ENCODE measurements at places on chromosomes 7 and 10.
A peak's percentile ranks its signal among the peaks of the same experiment; 100 is the strongest.

DNA sequence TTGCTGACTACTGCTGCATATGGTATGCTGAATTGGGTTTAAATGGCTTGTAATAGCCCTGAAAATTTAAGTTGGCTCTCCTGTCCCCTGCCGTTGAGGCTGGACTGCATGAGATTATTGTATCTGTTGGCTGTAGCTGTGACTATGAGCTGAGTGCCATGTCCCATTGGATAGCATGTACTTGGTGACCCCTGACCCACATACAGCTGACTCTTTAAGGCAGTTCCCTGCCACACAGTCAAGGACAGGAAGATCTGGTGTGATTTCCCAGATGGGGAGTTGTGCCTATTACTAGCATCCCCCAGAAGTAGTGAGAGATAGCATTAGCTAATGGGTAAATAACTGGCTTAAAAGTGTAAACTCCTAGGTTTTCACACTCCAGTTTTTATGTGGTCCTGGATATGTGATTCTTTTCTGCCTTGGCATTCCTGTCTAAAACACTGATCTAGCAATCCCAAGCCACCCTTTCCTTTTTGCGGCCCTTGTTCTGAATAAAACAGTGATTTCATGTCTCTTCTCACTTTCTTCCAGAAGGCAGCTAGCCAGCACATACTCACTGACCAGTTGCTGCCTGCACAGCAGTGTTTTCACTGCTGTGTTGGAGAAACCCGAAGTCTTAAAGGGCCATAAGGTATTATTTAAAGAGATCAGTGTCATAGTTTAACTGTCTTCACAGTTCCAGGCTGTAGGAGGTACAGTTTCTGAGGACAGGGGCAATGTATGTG, 35.9 kb downstream of the LRRC4 start:
- DNase-seq: no peak

GRCh38 chr10:102804382-102805055, 32.7 kb downstream of the CYP17A1 start:
- no peak for DNase-seq

- no peak for DNase-seq
These were observed 242.8 kb upstream of the SP4 start for GRCh38 chr7:21184942-21185652.

DNA sequence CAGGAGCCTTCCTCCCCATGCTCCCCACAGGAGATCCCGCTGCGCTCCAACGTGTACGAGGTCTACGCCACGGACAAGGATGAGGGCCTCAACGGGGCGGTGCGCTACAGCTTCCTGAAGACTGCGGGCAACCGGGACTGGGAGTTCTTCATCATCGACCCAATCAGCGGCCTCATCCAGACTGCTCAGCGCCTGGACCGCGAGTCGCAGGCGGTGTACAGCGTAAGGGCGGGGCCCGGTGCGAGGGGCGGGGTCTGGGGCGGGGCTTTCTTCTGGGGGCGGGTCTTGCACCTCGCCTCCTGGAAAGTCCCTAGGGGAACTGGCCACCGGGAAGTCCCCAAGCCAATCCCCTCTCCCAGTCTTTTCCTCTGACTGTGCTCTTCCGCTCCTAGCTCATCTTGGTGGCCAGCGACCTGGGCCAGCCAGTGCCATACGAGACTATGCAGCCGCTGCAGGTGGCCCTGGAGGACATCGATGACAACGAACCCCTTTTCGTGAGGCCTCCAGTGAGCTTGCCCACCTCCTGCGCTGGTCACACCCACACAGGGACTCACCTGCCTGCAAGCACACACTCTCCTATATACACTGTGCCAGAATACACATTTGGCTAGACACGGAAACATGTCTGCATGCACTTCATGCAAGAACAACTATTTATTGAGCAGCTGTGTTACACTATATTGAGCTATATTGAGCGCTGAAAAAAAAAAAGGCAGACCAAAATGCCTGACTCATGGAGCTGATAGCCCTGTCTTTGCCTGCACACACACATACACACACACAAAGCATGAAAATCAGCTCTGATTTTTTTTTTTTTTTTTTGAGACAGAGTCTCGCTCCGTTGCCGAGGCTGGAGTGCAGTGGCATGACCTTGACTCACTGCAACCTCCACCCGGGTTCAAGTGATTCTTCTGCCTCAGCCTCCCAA, 32.7 kb upstream of the VSIR start:
- DNase-seq: no peak

DNA sequence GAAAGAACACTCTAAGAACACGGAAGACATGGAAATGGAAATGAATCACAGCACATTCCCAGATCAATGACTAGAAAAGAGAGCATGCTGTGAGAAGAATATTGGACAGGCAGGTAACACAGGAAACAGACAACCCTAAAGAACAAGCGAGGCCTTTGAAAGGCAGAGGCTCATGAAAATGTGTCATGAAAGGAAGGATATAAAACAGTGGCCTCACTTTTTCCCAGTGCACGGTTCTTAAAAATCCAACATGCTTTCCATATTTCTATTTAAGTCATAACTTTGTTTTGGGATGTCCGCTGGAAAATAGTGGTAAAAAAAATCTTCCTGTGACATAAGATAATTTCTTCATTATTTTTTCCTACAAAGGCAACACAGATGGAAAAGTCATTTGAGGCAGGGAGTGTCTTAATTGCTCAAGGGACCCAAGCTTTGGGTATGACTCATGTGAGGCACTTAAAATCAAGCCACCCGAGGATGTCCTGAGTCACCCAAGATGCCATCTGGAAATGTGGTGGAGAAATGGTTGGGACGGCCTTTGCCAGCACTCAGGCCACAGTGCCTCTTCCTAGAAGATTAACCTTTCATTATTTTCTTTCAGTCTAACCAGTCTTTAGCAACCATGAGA, 17.0 kb downstream of the ITIH5 start:
- DNase-seq: no peak

- DNase-seq: no peak
These were observed 716.2 kb upstream of the PHF14 start for GRCh38 chr7:10257438-10257837.

- DNase-seq: no peak
These were observed 4.6 kb downstream of the MAFK start for GRCh38 chr7:1535100-1535458.

DNA sequence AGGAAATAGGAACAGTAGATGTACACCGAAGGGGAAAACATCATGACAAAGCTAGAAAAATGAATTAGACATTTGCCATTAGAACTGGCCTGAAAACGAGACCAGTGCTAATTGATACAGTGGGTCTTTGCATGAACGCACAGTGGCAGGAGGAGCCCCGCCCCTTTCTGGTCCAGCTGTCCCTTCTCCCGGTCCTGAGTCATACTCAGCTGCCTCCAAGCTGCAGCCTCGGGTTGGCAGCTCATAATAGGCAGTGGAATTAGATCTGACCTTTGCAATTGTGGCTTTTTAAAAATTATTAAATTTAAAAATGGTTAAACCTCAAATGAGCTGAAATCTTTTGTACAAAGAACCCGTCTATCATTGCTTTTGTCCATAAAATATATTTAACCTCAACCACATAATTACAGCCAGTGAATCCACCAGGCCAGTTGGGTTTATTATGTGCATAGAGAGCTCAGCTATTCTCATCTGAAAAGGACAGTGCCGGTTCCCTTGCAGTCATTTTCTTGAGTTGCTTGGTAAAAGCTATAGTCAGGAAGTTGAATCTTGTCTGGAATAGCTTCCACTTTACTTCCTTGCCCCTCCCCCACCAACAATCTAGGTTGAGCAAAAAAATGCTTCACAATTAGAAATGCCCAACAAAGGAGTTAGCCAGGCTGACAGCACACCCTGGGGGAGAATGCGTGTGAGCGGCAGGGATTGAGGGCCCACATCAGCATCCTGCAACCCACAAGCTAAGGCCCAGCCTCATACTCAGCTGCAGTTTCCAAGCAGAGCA, 147.1 kb downstream of the BUB3 start:
- DNase-seq: no peak

GRCh38 chr10:88113232-88113631, 249.8 kb downstream of the PTEN start:
- DNase-seq: no peak

DNA sequence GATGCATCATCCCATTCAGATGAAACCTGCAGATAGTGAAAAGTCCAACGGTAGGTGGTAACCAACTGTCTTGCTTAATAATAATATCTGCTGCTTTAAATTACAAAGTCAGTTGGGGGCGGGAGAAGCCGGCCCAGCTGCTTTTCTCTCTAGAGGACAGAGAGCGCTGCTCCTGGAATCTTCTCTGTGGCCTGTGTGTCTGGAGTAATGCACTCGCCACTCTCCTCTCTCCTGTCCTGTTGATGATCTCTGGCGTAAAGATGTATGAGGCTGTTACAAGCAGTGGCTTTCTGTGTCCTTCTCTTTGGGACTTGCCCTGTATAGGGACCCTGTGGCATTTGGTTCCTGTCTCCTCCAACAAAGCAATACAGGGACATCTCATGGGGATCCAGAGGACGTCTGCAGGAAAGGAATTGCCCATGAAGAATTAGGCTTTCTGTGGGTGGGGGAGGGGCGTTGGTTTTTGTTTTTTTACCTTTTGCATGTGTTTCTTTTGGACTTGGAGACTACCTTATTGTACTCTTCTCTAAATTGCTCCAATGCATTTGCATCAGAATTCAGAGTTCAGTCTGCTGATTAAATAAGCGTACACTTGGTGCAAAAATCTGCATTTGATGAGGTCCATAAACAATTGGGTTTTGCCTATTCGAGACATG, 231.6 kb downstream of the CELF2 start:
- DNase-seq: no peak

GRCh38 chr7:106031300-106032035, 68.4 kb downstream of the CDHR3 start:
- no peak for DNase-seq

DNA sequence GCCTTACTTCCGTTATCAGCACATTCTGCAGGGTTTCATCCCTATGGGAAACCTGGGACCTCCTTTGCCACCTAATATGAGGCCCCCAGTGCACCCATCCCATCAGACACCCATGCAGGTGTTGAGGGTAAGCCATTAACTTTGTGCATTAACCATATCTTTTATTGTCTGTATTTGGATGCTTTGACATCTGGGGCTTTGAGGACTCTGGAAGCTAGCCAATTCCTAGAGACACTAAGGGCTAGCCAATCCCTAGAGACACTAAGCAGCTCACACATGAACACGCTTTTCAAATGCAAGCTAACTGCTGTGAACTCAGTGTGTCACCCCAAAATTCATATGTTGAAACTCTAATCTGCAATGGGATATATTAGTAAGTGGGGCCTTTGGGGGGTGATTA, 272.5 kb upstream of the COBL start:
- peak; percentile 12 for DNase-seq
